ENCODE measurements at places on chromosomes 6 and 20. TPM values are rescaled to one million over a fixed set of nuclear protein-coding genes. Genes with fewer than 3 reads are reported as not detected.

- no peak for DNase-seq
Measured at GRCh38 chr20:52082612-52083011, 109.0 kb downstream of the ZFP64 start.

GRCh38 chr6:136169394-136170148 lies 80.5 kb downstream of the MTFR2 start:
- no peak for DNase-seq

DNA sequence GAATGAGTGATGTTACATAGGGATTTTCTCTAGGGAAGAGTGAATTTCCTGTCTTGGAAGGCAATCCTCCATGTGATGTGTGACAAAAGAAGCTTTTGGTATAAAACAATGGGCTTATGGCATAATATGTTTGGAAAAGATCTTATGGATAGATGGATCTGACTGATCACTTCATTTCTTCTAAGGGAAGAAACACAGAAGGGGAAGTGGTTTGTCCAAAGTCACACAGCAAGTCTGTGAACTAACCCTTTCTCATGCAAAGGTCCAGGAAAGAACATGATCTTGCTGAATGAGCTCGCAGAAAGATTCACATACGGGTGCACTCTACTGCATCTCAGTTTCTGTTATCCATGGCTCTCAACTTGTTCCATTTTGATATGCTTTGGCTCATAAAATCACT lies 575.9 kb upstream of the JAG1 start:
- DNase-seq = no peak

DNA sequence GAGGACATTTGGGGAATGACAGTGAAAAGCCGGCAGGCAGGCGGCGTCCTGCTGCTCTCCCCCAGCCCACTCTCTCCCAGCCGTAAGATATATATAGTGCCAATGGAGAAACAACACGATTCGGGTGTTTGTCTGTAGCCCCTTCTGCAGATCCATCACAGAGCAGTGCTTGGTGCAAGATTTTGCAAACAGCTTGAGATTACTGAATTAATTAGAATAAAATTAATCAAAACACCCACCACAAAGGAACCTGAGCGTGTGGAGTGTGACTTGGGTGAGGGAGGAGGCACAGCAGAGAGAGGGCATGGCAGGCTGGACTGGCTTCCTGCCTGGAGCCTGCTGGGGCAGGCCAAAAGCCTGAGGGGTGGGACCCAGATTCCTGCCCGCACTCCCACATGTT lies 28.8 kb upstream of the CCDC167 start:
- no peak for DNase-seq

DNA sequence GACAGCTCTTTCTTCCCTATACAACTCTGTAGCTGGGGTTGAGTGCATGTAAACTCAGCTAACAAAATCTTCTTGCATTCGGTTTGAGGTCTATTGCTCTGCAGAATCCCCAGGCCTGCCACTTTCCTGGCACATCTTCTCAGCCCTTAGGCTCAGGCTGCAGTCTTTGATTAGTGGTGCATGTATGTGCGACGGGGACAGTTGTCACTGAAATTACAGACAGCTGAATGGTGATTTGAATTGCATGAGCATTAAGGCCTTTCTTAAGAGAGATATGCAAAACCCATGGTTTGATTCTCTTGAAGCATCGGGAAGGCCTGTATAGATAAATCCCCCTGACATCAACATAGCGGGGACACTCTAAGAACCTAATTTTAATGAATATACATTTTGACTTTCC lies 222.8 kb downstream of the CDH26 start:
- no peak for DNase-seq

DNA sequence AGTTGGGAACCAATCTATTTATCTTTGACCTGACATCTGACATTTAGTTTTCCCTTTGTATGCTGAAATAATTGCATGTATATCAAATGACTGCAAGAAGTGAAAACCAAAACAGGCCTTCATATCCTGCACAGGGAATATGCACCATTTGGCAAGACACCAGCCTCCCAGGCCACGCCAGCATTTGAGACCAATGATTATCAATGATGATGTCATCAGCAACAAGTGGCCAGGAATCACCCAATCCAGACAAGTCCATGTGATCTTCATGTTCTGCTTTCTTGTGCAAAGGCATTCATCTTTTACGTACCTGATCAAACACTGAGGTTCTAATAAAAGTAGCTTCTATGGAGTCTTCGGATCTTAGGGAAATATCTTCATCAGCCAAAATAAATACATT lies 107.4 kb upstream of the TENT5A start:
- DNase-seq = peak; percentile 71

DNA sequence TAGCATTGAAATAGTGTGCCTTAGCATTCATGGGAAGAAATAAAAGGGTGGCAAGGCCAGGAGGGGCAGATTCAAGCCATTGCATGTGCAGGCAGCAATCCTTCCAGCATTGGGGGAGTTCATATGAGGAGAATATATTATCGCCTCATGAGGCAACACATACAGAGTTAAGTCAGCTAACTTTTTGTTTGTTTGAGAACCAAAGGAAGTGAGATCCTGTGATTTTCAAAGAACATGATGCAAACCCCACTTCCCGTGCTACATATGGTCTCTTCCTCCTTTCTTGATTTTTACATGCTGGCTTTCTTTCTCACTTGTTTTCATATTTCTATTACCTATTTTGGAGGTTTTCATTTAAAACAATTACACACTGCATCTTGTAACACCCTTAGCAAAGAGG lies 579.7 kb upstream of the ARID1B start:
- DNase-seq = no peak

- DNase-seq = no peak
Measured at GRCh38 chr6:43455531-43456428, at the start of gene DLK2. DLK2 (minus strand) TSS chr6:43455548; CDS start chr6:43454825, 723 bp downstream.

GRCh38 chr6:167496707-167497106 lies 171.8 kb downstream of the TTLL2 start:
- DNase-seq = no peak

DNA sequence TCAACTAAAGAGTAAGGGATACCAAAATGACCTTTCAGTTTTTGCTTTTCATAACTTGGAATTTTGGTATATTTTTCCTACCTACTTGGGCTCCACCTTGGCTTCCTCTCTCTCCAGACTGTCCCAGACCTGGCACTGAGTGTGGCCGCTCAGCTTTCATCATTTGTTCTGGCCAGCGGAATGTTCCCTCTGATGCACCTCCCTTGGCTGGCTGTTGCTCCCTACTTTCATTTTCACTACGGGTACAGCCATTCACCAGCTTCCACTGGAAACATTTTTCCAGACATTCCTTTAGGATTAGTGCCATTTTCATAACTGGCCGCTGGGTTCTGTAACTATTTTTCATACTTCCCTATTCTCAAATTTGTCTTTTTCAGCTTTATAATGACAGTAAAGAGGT lies 487.4 kb downstream of the TENT5A start:
- DNase-seq = peak; percentile 84

DNA sequence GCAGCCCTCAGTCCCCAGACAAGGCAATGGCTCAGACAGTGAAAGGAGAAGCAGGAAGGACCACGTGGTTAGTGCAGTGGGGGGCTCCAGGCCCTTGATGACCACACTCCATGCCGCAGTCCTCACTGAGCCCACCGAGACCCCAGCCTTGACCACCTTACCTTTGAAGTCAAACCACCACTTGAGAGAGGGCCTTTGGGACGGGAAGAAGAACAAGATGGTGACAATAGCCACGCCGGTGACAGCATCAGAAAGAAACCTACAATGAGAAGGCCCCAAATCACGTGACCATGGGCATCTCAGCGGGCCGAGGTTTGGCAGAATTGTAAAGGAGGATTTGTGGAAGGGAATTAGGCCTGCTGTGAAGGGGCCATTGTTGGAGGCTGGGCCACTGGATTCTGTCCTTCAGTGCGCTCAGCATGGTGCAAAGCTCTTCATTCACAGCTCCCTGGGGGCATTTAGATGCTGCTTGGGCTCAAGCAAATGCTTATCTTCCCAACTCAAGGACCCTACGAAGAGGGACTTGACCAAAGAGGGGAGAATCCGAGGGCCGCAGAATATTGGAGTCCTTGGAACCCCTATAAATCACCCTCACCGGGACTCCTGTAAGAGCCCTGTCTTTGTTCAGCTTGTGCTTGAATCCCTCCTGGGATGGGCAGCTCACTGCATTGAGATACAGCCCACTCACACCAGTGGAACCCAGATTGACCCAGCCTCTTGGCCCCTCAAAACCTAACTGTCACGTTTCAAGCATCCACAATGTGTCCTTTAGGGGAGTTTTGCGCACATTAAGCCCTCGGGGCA lies 33.2 kb upstream of the OCSTAMP start:
- no peak for DNase-seq

DNA sequence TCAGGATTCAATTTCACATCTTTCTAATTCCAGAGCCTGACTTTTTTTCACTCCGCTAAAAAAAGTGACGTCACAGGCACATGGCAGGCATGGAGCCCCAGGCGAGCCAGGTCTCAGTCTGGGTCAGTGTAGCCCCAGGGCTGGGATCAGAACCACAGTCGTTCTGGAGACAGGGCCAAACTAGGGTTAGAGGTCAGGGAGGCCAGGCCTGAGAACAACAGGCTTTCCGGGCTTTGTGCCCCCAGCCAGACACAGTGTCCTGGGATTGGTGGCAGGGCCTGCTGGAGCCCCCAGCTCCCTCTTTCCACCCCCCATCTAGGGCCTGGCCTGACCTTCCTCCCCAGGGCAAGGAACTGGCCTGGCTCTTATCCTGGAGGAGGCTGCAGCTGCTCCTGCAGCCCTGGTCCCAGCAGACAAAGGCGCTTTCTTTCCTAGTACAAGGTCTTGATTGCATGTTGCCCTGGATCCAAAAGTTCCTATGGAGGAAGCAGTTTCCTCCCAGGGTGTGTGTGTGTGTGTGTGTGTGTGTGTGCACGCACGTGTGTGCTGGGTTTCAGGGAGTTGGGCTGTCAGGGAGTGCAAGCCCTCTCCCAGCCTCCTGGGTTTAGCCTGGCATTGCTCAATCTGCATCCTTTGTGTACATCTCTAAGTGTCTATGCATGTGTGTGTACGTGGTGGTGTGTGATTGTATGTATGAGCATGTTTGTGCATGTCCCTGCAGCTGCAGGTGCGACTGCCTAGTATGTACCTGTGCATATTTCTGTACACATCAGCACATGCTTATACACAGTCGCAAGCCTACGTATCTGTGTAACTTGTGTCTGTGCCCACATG lies 26.5 kb upstream of the EMILIN3 start:
- DNase-seq = peak; percentile 30

DNA sequence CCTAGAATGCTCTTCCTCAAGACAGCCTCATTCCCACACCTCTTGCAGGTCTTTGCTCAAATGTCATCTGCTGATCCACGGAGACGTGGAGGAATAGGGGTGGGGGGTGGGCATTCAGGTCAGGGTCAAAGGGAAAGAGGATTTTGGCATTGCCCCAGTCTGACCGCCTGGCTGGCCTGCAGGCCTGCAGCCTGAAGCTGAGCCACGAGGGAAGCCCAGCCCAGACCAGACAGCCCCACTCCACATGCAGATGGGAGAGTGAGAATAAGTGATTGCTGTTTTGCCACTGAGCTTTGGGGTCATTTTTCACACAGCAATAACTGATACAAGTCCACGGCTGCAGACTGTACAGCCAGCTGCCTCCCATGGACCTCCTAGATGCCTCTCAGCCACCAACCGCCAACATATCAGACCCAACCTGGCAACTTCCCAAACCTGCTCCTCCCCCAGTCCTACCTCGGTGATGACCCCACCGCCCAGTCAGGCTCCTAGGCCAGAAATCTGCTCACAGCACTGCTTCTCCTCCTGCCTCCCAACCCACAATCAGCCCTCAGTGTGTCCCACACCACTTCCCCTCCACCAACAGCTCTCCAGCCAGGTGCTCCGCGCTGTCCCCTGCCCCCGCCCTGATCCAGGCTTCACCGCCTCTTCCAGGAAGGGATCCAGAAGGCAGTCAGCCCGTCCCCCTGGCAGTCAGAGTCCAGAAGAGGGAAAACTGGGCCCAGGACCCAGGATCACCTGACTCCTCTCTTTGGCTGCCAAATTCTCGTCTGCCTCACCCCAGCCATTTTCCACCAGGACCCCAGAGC lies 14.0 kb downstream of the KIAA1755 start:
- DNase-seq = peak; percentile 89

DNA sequence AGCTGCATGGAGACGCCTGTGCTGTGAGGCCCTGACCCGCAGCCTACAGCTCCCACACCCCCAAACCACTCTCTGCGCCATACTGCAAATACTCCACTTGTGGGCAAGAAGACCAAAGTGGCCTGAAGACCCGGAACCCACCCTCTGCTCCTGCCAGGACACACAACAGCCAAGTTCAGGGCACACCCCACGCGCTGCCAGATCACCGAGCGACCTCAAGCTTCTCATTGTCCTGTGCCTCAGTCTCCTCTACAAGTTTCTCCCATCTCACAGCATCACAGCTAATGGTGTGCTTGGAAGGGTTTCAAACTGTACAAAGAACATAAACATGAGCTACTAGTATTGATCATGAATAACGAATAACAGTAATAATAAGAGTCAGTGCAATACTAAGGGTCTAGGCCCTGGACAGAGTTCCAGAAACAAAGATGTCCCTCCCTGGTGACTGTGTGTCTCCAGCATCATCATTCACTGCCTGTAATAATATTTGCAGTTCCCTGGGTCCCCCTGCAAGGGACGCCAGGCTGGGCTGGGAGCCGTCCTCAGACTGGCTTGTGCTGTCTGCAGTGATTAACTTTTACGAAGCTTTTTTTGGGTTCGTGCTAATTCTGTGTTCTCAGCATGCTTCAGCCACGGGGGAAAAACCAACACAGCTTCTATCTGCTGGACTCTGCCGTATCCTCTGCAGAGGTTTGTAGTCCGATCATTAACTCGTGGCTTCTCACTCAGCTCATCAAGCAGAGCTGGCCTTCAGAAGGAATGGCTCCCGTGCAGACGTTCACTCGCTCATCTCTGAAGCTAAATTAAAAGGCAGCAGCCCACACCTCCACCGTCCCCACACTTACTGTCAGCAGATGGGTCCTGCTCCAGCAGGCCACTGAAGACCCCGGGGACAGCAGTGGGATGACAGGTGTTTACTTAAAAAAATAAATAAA lies 81.6 kb upstream of the MPC1 start:
- no peak for DNase-seq

GRCh38 chr20:19264191-19264590 lies 51.7 kb downstream of the SLC24A3 start:
- DNase-seq = no peak

GRCh38 chr6:30951907-30952469 lies 11.2 kb downstream of the MUCL3 start:
- no peak for DNase-seq

Gene NKX2-2
- total RNA-seq = not detected

Gene PRPF6
- 120 TPM for total RNA-seq

Gene TCF21
- total RNA-seq = 5.0 TPM

Gene RIMS4
- total RNA-seq = 0.27 TPM

Gene LRP11
- 74.1 TPM for total RNA-seq

Gene FAM83B
- total RNA-seq = 0.09 TPM

Gene PLN
- total RNA-seq = 0.27 TPM

Gene TOX2
- total RNA-seq = 5.2 TPM

Gene POM121L2
- not detected for total RNA-seq

Gene TGM3
- 0.08 TPM for total RNA-seq

Gene TMC2
- total RNA-seq = not detected

Gene SOD2
- total RNA-seq = 184 TPM

Gene BRPF3
- 19.1 TPM for total RNA-seq

Gene HLA-A
- total RNA-seq = 391 TPM

Gene LRRN4
- total RNA-seq = not detected

Gene GLP1R
- total RNA-seq = not detected

Gene SLC13A3
- total RNA-seq = 4.2 TPM

Gene PDYN
- total RNA-seq = not detected
